Urinary bladder (tissue), 4 donors: ENCODE measurements at places on chromosomes 12 and 14. TPM values are rescaled to one million over a fixed set of nuclear protein-coding genes. Genes with fewer than 3 reads are reported as not detected.

DNA sequence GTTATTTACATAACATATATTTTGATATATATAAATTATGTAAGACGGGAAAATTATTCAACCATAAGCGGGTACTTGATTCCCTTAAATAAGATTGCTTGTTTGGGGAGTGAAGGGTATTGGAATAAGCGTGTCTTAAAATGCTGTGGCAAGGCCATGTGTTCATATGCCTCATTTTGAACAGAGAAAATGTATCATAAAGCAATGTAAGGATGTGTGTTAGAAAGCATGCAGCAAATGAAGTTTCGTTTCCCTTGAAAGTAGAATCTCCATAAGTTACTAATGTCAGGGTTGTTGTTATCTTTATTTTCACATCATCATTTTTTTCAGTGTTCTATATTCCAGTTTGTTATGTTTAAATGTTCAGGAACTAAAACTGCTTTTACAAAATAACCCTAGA lies 465.6 kb downstream of the FOXG1 start:
- no peak for DNase-seq

- no peak for DNase-seq
These were observed 186.6 kb downstream of the CACNA1C start for GRCh38 chr12:2239381-2239871.

GRCh38 chr12:43099691-43100163 lies 452.3 kb downstream of the ADAMTS20 start:
- DNase-seq, result no peak

Gene GSG1
- 1.1 TPM for total RNA-seq

Gene TEX22
- 0.11 TPM for total RNA-seq

DNA sequence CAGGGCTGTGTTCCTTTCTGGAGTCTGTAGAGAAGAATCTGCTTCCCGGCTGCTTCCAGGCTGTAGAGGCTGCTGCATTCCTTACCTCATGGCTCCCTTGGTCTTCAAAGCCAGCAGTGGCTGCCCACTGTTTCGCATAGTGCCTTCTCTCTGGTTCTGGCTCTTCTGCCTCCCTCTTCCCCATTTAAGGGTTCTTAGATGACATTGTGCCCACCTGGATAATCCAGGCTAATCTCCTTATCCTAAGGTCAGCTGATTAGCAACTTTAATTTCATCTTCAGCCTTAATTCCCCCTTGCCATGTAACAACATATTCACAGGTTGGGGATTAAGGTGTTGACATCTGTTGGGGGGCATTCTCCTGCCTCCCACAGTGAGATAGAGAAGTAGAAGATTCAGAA lies 208.6 kb upstream of the TMTC1 start:
- DNase-seq, result no peak

Gene KRT82
- not detected for total RNA-seq

- no peak for DNase-seq
These were observed 54.8 kb upstream of the PTHLH start for GRCh38 chr12:28027328-28027727.

GRCh38 chr12:27871946-27872345 lies 91.9 kb upstream of the MANSC4 start:
- no peak for DNase-seq

DNA sequence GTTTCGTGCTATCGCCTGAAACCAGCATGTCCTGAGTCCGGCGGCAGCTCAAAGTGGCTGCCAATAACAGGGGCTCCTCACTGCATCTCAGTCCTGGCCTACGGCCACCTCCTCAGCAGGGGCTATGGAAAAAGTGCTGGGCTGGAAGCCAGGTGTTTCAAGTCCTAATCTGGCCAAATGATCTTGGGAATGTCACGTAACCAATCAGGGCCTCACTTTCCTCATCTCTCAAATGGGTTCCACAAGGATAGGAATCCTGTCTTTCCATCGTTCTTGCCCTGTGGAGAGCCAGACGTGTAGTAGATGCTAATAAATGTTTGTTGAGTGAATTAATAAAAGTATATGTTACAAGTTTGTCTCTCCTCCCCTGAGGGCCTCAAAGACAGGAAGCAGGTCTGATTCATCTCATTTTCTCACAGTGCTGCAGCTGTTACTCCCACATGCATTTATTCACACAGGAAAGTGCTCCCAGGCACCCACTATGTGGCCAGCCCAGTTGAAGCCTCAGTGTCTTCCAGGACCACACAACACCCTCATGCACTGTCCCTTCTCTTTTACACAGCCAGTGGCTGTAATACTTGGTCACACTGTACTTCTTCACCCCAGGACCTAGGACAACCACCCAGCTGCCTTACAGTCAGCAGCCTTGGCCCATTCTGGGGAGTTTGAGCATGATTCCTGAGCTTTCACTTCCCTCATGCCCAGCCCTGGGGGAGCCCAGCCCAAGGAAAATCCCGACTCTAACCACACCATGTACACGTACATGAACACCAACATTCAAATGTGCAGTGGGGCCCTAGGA lies 5.0 kb downstream of the CMKLR1 start:
- DNase-seq, result no peak

GRCh38 chr14:64681796-64682710 lies 22.2 kb upstream of the PLEKHG3 start:
- peak; percentile 26 for DNase-seq

DNA sequence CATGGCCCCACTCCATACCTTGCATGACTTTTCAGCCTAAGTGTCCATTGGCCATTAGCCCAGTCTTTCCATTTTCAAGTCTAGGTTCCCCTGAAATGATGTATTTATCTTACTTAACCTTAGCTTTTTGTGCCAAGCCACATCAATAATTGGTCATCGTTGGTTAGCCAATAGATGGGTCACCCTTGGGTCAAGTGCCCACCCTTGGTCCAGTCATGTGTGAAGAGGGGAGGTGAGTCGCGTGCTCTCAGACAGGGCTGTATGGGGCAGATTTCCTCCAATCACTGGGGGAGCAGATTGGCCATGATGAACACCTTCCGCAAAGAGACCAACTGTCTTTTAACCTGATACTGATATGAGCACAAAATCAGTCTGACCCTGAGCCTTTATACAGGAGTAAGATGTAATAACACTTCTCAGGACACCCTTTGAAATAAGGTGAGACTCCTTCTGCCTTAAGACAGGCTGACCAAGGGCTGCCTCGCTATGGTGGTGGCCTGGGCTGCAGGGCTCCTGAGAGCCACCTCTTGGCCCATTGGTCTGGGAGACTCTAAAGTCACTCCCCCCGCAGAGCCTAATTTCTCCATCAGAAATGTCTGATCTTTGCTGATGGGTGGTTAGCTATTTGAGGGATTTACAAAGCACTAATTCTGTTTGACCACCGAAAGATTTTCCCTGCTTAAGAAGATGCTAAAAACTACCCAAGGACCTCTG lies 143.2 kb downstream of the ZFP36L1 start:
- DNase-seq, result no peak

GRCh38 chr12:32535288-32535999 lies 136.1 kb downstream of the FGD4 start:
- DNase-seq, result no peak

Gene TOMM20L
- total RNA-seq, result not detected

GRCh38 chr14:52063052-52063462 lies 5.8 kb downstream of the NID2 start:
- no peak for DNase-seq

Gene PPHLN1
- 104 TPM for total RNA-seq

Gene SCNN1A
- 5.7 TPM for total RNA-seq

DNA sequence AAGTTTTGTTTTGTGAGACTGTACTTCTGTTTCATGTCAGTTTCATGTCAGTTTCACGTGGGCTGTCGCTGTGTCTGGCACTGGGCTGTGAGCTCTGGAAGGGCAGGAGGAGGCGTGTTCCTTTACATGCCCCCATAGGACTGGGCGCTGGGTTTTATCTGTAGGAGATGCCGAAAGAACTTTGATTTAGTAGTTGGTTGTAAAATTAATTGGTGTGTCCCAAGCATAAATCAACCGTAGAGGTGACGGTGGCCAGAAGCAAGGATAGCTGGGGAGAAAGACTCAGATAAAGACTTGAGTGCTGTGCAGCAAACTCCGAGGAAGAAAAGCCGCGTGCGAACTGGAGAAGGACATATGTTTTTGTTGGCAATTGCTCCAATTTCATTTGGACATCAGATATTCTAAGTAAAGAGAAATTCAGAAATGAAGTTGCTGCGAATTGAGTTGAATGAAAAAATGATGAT lies 182.5 kb downstream of the VRK1 start:
- DNase-seq, result no peak

DNA sequence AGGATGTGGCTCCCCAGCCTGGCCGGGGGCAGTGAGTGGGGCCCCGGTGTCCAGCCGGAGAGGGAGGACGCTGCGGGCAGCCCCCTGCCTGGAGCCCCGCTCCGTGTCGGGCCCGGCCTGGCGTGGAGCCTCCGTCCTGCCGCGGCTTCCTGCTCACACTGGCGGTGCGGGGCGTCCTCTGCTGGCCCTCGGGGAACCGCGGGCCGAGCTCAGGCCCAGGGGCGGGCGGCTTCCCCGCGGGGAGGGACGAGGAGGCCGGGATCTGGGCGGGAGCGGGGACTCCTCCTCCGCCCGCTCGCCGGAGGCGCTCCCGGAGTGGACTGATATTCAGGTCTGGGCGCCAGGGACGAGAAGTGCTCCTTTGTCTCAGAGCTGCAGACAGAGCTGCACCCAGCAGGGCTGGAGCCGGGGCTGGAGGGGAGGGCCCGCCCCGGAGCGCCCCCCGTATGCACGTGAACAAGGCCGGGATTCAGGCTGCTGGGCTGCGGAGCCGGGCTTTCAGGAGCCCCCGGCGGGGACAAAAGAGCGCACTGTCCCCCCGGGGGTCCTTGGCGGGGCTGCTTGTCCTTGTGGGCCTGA lies 2.2 kb downstream of the MMP17 start:
- peak; percentile 39 for DNase-seq

Gene DDX24
- 55.1 TPM for total RNA-seq

GRCh38 chr12:99223579-99223978 lies 424.0 kb upstream of the GARIN6 start:
- no peak for DNase-seq

GRCh38 chr12:27840229-27840999 lies 60.4 kb upstream of the MANSC4 start:
- no peak for DNase-seq

Gene ASPG
- 2.2 TPM for total RNA-seq

Gene BAG5
- total RNA-seq, result 29.8 TPM

DNA sequence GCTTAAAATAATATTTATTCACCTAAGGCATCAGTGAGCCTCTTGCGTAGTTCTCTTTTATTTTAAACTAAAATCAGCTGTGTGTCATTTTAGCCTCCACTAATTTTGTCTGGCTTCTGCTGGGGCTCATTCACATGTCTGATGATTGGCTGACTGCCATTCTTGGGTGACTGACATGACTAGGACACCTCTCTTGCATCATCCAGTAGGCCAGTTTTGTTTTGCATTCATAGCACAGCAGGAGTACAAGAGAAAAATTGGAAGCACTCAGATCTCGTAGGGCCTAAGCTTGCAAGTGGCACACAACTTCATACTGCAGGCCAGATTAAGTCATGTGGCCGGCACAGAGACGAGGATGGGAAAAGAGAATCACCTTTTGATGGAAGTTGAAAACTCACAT lies 1226.5 kb downstream of the GALC start:
- no peak for DNase-seq

GRCh38 chr12:127942981-127943380 lies 324.0 kb upstream of the TMEM132C start:
- DNase-seq, result no peak
